ENCODE measurements at places on chromosomes 1 and 21.

GRCh38 chr1:224506141-224506814 lies 71.7 kb upstream of the WDR26 start:
- DNase-seq = no peak

DNA sequence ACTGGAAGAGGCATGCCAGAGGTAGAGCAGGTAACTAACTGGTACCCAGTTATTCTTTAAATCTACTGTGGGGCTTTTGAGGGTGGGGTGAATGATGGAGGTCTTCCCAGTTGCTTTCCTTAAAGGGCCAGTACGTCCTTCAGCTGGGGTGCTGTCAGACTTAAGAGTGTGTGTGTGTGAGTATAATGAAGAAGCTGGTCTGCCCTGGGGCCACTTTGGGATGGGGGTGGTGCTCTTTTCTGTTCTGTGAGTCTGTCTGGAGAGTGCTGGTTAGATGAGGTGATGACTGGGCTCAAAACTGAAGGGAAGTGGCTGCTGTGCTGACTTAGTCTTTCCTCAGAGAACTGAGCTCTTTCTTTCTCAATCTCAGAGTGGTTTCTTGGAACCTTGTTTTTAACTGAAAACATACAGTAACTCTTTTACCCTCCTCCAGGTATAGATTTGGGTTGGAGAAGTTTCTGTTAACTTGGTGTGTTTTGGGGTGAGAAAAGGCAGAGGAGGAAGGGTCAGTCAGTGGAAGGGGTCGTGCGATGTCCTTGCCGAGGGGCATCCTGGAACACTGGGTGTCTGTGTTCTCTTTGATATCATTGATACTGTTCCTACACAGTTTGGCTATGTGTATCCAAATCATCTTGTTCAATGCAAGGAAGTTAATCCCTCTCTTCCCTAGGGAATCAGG lies 746 bp downstream of the MACF1 start:
- no peak for DNase-seq

DNA sequence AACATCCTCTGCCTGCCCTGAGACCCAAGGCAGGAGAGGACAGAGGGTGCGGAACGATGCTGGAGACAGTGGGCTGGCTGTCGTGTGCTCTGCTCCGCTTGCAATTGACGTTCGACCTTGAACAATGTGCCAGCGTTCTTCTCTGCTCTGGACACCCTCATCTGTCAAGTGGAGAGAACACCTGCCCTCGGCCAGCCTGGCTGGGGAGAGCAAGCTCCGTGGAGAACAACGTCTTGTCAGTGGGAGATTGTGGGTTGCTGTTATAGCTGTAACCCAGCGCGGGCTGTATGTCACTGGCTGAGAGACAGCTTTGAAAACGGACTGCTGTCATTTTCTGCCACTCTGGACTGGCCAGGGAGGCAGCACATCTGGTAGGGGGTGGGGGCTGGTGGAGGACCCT lies 14.7 kb downstream of the KIAA1614 start:
- DNase-seq = no peak

GRCh38 chr1:219812491-219813203 lies 115.7 kb downstream of the SLC30A10 start:
- DNase-seq = peak; percentile 81

DNA sequence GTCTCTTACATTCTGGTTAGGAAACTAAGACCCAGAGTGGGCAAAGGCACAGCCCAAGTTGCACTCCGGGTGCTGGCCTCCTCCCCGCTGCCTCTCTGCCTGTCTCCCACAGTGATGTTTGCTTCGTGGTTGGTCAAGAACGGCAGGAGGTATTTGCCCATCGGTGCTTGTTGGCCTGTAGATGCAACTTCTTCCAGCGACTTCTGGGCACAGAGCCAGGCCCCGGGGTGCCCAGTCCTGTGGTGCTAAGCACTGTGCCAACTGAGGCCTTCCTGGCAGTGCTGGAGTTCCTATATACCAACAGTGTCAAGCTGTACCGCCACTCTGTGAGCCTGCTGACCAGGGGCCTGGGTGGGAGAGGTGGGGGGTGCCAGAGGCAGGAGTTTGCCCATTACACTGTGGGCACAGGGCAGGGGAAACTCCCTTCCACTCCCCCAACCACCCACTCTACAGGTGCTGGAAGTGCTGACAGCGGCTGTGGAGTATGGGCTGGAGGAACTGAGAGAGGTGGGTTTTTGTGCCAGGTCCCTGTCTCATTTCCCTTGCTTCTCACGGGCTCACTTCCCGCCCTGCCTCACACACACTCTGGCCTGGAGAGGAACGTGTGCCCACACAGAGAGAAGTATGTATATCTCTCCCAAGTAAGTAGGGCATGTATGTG lies 1.9 kb downstream of the BTBD19 start:
- DNase-seq = no peak

GRCh38 chr1:64471218-64472039 lies 1.5 kb downstream of the CACHD1 start:
- peak; percentile 75 for DNase-seq

DNA sequence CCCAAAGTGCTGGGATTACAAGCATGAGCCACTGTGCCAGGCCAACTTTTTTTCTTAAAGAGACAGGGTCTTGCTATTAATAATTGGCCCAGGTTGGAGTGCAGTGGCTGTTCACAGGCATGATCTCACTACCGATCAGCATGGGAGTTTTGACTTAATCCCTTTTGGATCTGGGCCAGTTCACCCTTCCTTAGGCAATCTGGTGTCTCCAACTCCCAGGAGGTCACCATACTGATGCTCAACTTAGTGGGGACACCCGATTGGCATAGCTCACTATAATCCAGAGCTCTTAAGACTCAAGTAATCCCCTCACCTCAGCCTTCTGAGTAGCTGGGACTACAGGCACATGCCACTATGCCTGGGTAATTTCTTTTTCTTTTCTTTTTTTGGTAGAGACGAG lies 64.2 kb upstream of the SCYL3 start:
- DNase-seq = no peak

DNA sequence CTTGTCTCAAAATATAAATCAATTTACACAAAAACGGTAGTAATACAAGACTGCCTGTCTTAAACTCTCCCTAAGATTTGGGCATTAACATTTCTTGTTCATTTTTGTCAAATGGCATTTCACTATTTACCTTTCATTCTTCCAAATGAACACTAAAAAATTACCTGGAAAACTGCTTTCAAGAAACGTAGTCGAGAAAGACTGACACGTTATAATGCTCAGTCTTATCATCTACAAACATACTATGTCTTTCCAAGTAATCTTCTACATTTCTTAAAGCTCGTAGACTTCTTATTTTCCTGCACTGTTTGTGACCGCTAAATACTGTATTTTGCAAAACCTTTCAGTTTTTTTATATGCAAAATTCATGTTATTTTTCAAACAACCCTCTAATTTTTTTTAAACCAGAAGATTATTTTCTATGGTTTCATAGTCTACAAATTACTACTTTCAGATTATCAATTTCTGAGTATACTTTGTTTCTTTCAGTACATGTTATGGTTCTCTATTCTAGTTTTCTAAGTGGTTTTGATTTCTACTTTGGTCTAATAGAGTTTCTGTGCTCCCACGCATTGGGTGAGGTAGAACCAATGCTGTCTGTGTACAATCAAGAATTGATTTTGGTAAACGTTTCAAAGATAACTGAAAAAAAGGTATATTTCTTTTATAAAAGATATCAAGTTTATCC lies 336.4 kb downstream of the SMYD3 start:
- no peak for DNase-seq

- no peak for DNase-seq
Observed at GRCh38 chr21:39016740-39017315, 166.4 kb downstream of the PSMG1 start.

DNA sequence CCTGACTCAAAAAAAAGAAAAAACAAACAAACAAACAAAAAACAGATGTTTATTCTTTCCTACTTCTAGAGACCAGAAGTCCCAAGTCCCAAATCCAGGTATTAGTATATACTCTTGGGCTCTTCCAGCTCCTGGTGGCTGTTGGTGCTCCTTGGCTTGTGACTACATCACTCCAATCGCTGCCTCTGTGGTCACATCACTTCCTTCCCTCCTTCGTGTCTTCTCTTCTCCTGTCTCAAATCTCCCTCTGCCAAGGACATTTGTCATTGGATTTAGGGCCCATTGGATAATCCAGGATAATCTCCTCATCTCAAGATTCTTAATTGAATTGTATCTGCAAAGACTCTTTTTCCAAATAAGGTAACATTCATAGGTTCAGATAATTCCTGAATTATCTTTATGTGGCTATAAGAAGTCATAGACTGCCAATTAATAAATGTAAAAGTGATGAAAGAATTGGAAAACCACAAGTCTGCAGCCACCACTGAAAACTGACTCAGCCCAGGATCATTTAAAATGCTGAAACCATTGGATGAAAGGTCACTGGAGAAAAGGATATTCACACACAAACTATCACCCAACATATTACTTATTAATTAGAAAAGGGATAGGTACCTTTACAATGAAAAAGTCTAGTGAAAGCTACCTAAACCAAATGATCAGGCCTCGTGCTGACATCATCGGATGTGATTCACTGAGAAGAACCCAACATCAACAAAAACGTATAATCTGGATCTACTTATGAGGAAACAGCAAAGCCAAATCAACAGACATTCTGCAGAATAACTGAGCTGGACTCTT lies 67.1 kb downstream of the ZNF281 start:
- DNase-seq = no peak

DNA sequence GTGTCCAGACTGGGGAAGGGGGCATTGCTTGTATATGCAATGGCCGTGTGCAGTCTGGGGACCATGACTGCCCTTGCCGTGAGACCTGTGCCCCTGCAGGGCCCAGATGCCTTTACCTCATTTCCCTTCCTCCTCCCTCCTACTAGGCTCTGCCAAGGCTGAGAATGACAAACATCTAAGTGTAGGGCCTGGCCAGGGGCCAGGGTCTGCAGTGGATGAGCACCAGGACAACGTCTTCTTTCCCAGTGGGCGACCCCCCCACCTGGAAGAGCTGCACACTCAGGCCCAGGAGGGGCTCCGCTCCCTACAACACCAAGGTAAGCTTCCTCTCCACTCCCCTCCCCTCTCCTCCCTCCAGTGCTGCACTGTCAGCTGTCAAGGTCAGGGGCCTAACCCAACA lies 49.5 kb downstream of the YARS1 start:
- no peak for DNase-seq

DNA sequence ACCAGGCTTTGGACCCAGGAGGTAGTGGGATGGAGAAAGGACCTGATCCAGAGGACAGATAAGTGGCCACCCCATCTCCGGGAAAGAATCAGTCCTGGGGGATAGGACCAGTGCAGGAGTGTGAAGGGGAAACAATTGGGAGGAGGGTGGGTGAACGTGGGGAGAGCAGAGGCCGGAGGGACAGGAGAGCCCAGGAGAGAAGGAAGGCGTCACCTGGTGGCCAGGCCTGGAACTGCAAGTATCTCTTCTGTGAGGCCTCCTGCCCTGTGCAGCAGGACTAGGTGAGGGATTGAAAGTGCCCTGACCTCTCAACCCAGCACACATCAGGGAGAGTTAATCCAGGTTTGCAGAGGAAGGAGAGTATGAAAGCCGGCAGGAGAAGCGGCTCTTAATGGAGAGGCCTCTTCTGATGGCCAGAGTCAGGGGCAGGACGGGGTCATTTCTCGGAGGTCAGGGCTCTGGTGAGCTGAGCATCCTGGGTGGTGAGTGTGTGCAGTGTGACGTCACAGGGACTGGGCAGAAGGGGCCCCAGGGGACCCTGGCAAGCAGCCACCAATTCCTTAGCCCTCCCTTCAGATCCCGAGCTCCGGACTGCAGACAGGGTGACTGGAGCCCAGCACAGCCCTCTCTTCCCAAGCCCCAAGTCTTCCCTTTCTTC lies 9.2 kb upstream of the LAD1 start:
- peak; percentile 75 for DNase-seq

DNA sequence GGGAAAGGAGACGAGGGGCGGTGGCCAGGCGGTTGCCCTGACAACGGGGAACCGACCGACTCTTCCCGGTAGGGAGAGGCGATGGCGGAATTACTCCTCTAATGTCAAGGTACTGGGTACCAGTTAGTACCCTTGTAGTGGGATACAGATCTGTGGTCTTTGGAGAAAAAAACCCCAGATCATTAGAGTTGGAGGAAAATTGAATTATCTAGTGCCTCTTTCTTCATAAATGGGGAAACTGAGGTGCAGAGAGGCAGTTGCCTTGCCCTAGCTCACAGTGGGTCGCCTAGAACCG lies 545 bp upstream of the PEF1 start:
- no peak for DNase-seq

- DNase-seq = no peak
Observed at GRCh38 chr1:207763091-207763490, 11.2 kb downstream of the CD46 start.

DNA sequence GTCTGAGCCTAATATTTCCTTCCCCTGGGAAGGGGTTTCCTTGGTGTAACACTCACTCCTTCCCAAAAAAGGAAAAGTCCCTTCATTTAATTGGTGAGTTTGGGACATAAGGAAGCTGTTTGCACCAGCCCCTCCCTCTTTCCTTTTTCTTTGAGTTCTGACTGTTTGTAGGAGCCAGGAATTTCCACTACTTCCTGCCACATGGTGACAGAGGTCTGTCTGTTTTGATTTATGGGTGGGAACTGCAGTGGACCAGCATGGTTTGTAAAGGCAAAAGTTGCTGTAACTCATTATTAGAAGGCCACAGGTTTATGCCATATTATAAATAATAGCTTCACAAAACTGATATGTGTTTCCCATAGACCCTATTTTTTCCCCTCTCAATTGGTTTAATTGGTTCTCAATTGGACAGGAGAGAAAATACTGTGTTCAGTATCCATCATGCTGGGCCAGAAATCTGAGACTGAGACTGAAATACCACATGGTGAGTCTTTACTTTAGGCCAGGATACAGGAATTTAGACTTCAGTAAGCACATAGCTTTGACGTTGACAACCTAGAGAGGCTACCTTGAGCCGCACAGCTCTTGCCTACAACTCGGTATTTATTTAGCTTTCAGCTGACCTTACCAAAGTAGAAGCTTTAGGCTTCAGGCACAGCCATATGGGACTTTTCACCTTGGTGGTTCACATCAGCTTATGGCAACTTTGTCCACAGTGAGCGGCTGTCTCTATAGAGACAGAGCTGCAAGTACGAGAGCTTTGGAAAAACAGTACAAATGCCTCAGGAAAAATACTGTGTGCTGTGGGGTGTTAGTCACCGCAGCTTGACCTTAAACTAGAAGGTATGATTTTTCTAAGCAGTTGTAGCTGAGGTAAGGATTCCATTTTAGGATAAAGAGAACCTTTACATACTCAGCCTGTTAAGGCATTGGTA lies 40.0 kb upstream of the RGS7 start:
- peak; percentile 22 for DNase-seq

DNA sequence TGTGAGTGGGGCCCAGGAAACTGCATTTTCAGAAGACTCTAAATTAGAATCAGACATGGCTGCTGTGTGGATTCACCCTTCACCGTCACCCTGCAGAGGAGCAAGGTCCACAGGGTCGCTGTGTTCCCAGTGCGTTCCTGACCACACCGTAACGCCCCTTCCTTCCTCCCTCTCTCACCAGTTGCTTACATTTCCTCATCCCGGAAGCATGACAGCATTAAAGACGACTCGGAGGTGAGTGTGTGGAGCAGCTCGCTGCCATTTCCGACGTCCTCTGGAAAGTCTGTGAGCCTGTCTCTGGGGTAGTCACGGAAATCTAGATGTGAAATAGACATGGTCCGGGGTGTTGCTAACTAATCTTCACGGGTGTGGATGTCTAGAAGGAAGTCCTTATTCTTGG lies 45.9 kb downstream of the FAAP20 start:
- no peak for DNase-seq

- DNase-seq = no peak
Observed at GRCh38 chr1:159931101-159931794, 5.9 kb upstream of the TAGLN2 start.
